CD14-positive monocyte (primary cell): ENCODE measurements at places on chromosomes 6 and 20.

GRCh38 chr6:38477680-38478260, 162.0 kb downstream of the BTBD9 start:
- DNase-seq: no peak

DNA sequence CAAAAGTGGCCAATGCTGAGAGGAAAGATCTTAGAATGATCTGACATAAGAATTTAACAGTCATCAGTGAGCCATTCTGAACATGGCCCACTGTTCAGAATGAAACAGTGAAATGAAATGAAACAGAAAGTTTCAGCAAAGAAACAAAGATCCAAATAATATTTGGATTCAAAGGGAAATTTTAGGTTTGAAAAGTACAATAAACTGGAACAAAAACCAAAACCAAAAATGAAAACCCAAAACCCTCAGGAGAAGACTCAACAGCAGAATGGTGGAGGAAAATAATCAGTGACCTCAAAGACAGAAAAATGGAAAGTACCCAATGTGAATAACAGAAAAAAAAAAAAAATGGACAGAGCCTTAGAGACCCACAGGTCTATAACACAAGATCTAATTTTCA, 66.1 kb upstream of the EMILIN3 start:
- DNase-seq: no peak

- DNase-seq: no peak
Observed at GRCh38 chr6:100181309-100181708, 187.3 kb upstream of the MCHR2 start.

DNA sequence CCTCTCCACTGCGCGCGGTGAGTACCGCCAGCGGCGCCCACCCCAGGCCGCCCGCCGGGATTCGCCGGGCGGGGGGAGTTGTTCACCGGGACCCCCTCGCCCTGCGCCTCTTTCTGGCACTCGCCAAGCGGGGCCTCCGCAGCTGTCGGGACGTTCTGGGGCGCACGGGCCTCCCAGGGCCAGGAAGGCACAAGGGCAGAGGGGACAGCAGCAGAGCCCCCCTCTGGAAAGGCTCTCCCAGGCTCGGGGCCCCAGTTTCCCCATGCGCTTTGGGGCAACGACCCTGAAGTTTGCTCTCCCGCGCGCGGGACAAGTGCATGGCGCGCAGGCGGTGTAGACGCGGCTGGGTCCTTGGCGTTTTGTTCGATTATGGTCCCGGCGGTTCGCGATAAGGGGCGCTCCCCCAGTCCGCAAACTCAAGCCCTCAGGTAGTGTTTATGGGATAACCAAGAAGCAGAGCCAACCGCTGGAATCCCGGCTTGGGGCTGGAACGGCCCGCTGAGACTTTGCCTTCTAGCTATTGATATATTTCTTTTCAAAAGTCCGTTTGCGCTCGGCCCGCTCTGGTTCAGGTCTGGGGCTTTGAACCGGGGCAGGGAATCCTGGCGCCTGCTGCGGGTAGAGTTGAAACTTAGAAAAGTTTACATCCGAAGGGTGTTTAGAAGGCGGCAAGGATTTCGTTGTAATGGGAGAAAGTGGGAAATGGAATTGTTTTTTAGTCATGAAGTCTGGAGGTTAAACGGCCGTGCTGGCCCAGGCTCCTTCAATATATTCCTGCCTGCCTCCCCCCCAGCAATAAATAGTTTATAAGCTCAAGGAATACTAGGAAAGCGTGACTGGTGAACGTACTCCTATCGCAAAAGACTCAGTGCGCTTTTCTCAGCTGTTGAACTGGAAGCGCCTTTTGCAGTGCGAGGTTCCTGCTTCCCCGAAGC, 595 bp downstream of the EYA2 start:
- no peak for DNase-seq

DNA sequence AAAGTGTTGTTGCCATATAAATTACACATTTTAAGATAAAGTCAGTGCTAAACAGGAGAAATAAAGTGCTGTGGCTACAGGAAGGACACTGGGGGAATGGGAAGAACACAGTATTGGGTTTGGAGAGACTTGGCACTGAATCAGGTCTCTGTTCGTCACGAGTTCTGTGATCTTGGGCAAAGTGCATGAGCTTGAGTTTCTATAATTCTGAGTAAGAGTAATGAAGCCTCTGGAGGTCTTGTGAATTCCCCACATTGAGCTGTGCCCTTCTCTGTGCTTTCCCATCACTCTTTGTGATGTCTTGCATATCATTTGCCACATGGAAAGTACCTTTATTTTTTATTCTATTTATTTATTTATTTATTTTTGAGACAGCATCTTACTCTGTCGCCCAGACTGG, 16.8 kb upstream of the EEF1A1 start:
- DNase-seq: no peak

DNA sequence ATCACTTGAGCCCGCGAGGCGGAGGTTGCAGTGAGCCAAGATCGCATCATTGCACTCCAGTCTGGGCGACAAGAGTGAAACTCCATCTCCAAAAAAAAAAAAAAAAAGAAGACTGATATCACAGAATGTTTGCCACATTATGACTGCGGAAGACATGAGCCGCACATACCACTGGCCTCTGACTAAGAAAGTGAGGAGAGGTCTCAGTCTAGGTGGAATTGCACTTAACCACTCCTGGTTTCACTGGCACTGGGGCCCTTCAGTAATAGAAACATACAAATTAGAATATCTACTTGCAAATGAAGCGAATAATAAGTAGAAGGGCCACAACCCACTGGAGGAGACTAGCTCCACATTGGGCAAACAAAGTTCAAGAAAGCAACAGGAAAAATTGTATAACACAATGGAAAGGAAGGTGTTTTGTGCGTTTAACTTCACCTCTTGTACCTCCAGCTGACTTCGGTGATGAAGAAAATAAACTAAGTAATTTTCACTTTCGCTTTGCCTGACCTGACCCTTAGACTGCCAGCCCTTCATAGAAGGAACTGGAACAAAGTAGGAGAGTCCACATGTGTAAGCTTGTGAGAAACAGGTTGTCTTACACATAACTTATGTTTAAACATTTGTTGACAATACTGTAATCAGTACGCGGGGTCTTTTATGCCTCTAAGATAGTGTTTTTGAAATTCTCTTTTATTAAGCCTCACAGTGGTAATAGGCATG, 147.5 kb upstream of the TSHZ2 start:
- DNase-seq: no peak

DNA sequence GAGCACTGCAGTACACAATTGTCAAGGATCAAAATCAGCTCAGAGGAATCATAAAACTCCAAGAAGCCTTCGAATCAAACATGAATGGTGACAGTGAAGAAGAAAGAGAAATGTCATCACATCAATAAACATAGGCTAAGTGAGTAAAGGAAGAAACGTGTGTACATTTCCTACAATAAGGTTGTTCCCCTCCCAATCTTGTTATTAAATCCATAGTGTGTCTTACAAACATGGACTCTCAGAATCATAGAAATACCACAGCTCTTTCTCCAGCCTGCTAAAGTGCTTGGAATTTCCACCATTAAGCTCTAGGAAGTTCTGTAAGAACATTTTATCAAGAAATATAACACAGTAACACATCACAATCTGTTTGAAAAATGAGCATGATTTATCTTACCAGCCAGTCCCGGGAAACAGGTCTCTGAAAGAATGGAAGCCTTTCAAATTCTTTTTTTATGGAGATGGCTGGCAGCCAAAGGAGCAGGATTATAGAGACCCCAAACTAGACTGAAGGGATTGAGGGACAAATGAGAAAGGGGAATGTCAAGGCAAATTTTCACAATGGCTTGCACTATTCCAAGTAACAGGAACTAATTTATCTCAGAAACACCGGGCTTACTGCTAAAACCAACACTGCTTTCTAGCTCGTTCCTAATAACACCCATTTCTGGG, 4.5 kb upstream of the TNFAIP3 start:
- DNase-seq: no peak

GRCh38 chr6:148388521-148388920, 45.9 kb downstream of the SASH1 start:
- DNase-seq: peak; percentile 16

DNA sequence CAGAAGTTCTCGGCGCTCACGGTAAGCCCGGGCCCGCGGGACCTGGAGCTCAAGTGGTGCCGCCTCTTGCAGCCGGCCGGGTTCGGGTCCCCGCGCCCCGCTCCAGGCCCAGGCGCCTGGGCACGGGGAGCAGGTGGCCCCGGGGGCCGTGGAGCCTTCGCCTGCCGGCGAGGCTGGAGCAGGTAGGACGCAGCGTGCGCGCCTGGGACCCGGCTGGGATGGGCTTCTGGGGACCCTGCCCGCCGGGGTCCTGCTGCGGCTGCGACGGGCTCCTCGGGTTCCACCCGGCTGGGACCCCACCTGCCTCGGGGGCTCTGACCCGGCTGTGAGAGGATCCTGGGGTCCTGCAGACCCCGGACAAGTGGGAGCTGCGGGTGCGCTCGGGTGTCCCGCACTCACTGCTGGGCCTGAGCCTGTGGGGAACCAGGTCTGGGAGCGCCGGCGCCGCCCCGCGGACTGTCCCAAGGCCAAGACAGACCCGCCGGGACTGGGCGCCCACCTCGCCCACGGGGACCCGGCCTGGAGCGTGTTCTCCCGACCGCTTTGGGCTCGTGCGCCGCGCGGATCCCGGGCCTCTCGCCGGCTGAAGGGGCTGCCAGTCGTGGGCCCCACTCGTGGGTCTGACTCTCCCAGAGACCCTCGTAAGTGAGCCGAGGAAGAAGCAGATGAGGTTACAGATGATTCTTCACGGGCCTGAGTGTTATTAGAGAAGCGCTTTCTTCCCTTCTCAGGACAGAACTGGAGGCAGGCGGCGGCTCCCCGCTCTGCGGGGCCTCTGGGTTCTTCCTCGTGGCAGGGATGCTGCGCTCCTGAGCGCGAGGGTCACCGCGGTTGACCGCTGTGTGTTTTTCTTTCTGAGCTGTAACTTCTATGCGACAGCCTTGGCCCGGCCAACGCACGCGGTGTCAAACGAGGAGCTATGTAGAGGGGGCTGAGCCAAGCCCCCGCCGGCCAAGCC, 729 bp downstream of the SMOC2 start:
- no peak for DNase-seq

GRCh38 chr6:129312880-129313279, 397.1 kb downstream of the ARHGAP18 start:
- no peak for DNase-seq

- peak; percentile 40 for DNase-seq
Observed at GRCh38 chr6:56292505-56293181, 45.3 kb upstream of the COL21A1 start.

- DNase-seq: peak; percentile 61
Observed at GRCh38 chr6:25556516-25556915, 95.5 kb upstream of the SCGN start.
